Omental fat pad (tissue), 4 donors: ENCODE measurements at places on chromosomes 6 and 20. TPM values are rescaled to one million over a fixed set of nuclear protein-coding genes. Genes with fewer than 3 reads are reported as not detected.

GRCh38 chr20:916125-916799, at the start of gene ANGPT4:
Gene ANGPT4 (minus strand): TSS chr20:916334. CDS start chr20:916214, 120 bp downstream.
- DNase-seq: no peak

GRCh38 chr6:71203206-71203605, 85.4 kb upstream of the OGFRL1 start:
- no peak for DNase-seq

The HLA-DQB1 gene
- 2.5 TPM for total RNA-seq

DNA sequence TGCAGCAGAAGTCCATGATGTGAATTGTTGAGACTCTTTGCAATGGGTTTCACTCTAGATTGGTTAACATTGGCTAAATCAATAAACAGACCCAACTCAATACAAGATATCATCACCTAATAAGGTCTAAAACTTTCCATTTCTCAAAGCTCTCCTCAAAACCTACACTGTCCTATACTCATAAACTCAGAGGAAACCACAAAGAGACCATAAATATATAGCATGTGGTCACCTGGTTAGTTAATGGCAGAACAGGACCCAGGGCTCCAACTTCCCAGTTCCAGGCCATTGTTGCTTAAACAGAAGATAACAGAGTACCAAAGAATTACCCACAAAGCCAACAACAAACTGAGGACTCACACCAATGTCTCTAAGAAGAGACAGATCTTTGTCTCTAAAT, 12.0 kb downstream of the RTN4IP1 start:
- no peak for DNase-seq

- DNase-seq: no peak
Observed at GRCh38 chr6:56345376-56345995, 98.1 kb upstream of the COL21A1 start.

DNA sequence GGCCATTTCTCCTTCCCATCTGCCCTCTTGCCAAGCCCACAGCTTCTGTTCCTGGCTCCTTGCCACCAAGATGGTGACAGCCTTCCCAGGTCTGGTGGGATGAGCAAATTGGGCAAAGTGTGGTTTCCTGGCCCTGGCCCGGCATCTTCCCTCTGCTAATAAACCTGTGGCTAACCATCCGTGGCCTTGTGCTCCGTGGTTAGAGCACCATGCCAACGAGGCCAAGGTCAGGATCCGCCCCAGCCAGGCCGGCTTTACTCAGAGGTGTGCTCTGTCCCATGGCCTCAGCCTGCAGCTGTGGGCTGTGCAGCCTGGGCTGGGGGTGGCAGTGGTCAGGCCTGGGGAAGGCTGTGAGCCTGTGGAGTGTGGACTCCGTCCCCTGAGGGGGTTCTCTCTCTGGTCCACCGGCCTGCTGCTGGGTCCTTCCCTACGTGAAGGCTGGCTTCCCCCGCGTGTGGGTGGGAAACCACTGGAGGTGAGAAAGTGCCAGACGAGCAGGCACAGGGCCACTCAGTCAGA, 117.4 kb downstream of the VEGFA start:
- DNase-seq: no peak

GRCh38 chr6:68317366-68317765, 317.7 kb upstream of the ADGRB3 start:
- no peak for DNase-seq

The TREM2 gene
- 6.8 TPM for total RNA-seq
